ENCODE measurements at places on chromosomes 1 and 21. TPM values are rescaled to one million over a fixed set of nuclear protein-coding genes. Genes with fewer than 3 reads are reported as not detected.

Gene FBXO44
- total RNA-seq = 24.5 TPM

Gene GCSAML
- under 0.01 TPM for total RNA-seq

Gene THEM5
- total RNA-seq = not detected

Gene C1QB
- total RNA-seq = not detected

Gene KMO
- under 0.01 TPM for total RNA-seq

Gene SEC16B
- 3.4 TPM for total RNA-seq

Gene GPR89B
- total RNA-seq = 23.4 TPM

Gene EGLN1
- 47.7 TPM for total RNA-seq

Gene CNR2
- total RNA-seq = not detected

Gene TRIM46
- total RNA-seq = 3.9 TPM

Gene C4BPA
- total RNA-seq = not detected

Gene NTNG1
- total RNA-seq = 19.0 TPM

Gene SLC19A1
- 5.2 TPM for total RNA-seq

Gene CATSPERE
- total RNA-seq = 1.9 TPM
